ENCODE measurements at places on chromosomes 12 and 14.
A peak's percentile ranks its signal among the peaks of the same experiment; 100 is the strongest.

GRCh38 chr12:114396153-114396868 lies 9.6 kb downstream of the TBX5 start:
- no peak overlapping the region for H3K27ac ChIP-seq
- peak; percentile 74 for DNase-seq
- H3K27me3 ChIP-seq: peaks cover 100% of the 10 kb centered on the region
- H3K4me1 ChIP-seq: no peaks in the 10 kb centered on the region
- H3K36me3 ChIP-seq: no peaks in the 10 kb centered on the region
- H3K4me3 ChIP-seq: peak overlapping the region; percentile 57

- H3K36me3 ChIP-seq: peaks cover 78% of the 10 kb centered on the region
- H3K4me3 ChIP-seq: no peak overlapping the region
- H3K4me1 ChIP-seq: no peaks in the 10 kb centered on the region
- no peaks in the 10 kb centered on the region for H3K27me3 ChIP-seq
Measured at GRCh38 chr14:81205639-81206038, 15.1 kb downstream of the GTF2A1 start.

DNA sequence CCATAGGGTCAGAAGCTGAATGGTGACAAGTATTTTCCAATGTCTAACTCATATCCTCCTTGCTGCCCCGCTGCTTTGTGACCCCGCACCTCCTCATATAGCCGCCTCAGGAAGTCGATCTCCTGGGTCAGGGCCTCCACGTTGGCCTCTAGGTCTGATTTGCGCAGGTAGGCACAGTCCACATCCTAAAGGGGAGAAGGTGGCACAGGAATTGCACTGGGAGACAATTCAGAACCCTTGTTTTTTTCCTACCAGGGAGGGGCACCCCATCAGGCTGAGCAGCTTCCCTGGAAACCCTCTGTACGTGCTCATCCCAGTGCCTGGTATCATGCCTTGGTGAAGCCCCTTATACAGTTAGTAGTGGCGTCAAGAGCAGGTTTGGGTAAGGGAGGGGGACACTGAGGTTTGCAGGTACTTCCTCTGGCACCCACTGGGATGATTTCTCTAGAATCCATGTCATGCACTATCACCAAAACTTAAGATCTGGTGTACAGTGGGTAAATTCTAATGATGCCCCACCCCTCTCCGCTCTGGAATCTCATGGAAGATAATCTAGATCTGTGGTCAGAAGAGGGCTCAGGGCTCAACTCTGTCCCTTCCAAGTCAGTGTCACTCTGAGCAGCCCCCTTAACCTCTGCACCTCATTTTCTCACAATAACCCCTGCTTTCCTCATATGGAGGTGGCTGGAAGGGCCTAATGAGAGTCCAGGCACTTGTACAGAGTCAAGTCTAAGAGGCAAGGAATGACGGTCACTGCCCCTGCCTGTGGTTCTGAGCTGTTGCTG lies 20.1 kb upstream of the KRT86 start:
- no peak for DNase-seq
- H3K4me1 ChIP-seq: no peaks in the 10 kb centered on the region
- H3K27me3 ChIP-seq: peaks cover 86% of the 10 kb centered on the region
- no peaks in the 10 kb centered on the region for H3K36me3 ChIP-seq
- H3K4me3 ChIP-seq: no peak overlapping the region
- no peak overlapping the region for H3K27ac ChIP-seq

DNA sequence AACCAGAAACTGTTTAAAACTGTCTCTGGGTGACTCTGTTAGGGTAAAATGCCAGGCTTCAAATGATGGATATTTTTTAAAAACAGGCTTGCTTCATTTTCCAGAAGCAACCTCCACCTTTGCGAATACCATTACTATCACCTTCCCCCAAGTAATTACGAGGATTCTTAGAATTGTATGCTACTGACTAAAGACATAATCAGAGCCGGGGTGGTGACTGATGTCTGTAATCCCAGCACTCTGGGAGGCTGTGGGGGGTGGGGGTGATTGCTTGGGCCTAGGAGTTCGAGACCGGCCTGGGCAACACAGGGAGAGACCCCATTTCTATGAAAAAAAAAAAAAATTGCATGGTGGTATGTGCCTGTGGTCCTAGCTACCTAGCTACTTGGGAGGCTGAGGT lies 38.3 kb downstream of the FGD6 start:
- no peak overlapping the region for H3K27ac ChIP-seq
- peaks cover 43% of the 10 kb centered on the region for H3K36me3 ChIP-seq
- no peaks in the 10 kb centered on the region for H3K27me3 ChIP-seq
- no peak overlapping the region for H3K4me3 ChIP-seq

GRCh38 chr12:91222746-91223145 lies 40.1 kb upstream of the DCN start:
- H3K27me3 ChIP-seq: no peaks in the 10 kb centered on the region
- H3K4me1 ChIP-seq: no peaks in the 10 kb centered on the region
- no peak for DNase-seq
- no peaks in the 10 kb centered on the region for H3K36me3 ChIP-seq
- H3K27ac ChIP-seq: no peak overlapping the region

DNA sequence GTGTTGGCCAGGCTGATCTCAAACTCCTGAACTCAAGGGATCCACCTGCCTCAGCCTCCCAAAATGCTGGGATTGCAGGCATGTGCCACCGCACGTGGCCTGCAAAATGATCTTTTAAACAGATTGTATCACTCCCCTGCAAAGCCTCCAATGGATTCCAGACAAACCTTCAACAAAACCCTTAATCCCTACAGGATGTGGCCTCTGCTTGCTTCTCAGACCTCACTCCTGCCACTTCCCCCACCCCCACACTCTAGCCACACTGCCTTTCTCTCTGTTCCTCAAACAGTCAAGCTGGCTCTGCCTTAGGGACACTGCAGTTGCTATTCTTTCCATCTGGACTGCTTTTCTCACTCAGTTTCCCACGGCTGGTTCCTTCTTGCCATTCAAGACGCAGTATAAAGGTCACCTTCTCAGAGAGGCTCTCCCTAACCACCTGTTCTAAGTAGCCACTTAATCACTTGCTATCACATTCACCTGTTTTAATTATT lies 47.3 kb upstream of the TMED10 start:
- H3K4me3 ChIP-seq: no peak overlapping the region
- H3K4me1 ChIP-seq: no peaks in the 10 kb centered on the region
- peak; percentile 85 for DNase-seq
- H3K36me3 ChIP-seq: no peaks in the 10 kb centered on the region
- no peaks in the 10 kb centered on the region for H3K27me3 ChIP-seq

GRCh38 chr14:90499121-90499520 lies 102.3 kb downstream of the CALM1 start:
- no peaks in the 10 kb centered on the region for H3K36me3 ChIP-seq
- H3K27ac ChIP-seq: no peak overlapping the region
- H3K27me3 ChIP-seq: no peaks in the 10 kb centered on the region
- DNase-seq: peak; percentile 30
- no peaks in the 10 kb centered on the region for H3K4me1 ChIP-seq
